ENCODE measurements at places on chromosomes 1 and 21.

GRCh38 chr1:206526064-206526911, 19.0 kb downstream of the RASSF5 start:
- DNase-seq = no peak

DNA sequence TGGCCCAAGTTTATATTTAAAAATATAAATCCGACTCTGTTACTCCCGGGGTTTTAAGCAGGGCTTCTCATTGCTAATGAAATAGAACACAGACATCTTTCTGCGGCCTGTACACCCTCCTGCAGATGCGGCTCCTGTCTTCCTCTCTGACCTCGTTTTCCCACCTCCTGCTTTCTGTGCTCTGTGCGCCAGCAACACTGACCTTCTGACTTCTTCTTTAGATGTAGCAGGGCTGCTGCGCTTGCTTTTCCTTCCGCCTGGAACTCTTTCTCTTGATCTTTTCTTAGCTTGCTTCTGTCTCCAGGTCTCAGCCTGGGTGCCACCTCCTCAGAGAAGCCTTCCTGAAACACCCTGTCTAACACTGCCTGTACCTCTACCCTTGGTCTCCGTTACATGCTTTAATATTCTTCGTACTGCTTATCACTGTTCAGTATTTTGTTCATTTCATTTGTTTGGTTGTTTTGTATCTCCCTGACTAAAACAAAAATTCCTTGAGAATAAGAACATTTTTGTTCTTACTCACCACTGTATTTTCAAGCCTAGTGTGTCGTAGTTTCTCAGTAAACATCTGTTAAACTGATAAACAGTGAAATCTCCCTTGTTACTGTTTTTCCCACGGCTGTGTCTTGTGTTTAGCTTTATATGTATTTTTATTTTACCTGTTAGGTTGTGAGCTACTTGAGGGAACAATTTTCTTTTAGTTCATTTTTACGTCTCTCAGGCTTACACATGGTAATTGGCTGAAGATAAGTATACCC, 79.0 kb downstream of the ST3GAL3 start:
- no peak for DNase-seq

DNA sequence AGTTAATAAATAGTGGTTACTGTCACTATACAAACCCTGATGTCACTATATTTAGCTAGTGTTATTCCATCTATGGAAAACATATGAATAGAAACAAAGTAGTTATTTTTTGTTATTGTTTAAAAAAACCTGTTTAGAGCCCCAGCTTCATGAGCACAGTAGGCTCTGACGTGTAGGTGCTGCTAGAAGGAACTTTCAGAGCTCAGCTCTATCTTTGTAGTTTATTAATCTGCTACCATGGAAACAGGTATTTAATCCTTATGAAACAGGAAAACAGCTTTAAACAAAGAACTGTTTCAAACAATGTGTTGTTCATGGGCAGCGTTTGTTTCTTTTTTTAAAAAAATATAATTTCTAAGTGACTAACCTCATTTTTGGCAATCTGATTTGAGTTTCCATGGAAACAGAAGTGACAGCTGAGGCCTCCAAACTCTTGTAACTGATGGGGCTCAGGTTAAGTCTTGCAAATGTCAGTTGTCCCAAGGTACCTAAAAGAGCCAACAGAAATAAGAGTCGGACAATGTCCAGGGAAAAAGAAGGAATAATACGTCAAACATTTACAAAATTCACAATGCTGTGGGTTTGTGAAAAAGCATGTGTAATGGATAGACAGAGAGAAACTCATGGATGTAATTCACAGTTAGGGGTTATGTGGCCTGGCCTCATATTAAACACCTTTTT, 162.0 kb upstream of the C21orf91 start:
- DNase-seq = no peak

- DNase-seq = peak; percentile 44
Measured at GRCh38 chr1:159076438-159077119, at the start of gene AIM2. AIM2 (minus strand) TSS chr1:159076766; CDS start chr1:159073499, 3,267 bp downstream.

All from activated T-cell treated with anti-CD3 and anti-CD28 coated beads, Interleukin-2, amount 50 U/mL, for 4 hours (primary cell).